ENCODE measurements at places on chromosomes 6 and 20.

DNA sequence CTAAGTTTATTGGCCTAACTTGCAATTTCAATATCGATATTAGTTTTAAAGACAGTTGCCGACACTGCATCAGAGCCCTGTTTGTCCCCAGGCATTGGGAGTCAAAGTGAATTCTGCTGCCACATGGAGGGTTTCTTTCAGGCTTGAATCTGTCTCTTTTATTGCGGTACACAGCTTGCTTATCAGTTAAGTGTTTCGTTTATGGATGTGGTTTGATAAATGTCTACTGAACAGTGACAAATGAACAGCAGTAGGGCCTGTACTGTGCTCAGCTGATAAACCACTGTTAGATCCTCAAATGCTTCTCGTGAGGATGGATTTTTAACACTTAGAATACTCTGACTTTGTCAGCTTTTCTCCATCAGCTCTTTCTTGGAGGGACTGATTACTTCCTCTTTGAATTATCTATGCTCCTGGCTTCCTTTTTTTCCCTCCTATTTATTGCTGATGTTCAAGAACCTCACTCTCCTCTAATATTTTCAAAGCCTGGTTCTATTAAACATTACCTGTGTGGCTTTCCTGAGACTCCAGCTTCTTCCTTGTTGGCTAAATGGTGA, 240.8 kb downstream of the PLCB1 start:
- no peak for DNase-seq

DNA sequence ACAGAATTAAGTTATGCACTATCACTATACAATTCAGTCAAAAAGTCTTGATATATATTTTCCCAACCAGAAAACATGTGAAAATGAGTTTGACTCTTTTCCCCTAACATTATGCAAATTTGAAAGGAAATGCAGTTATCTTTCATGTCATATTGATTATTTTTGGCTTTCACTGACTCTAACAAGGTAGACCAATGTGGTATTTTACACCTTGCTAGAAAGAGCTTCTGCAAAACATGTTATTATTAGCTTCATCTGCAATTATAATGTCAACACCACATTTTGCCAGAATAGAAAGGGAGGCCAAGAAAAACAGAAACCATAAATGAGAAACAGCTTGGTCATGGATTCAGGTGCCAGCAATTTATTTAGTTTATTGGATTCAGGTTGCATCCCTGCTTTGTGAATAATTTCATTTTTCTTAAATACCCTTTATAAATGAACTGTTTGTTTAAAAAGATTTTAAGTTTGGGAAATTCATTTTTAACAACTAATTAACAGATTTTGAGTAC, 226.1 kb upstream of the GJE1 start:
- DNase-seq, result no peak

GRCh38 chr6:101391772-101392585, 1.5 kb upstream of the GRIK2 start:
- DNase-seq, result no peak

DNA sequence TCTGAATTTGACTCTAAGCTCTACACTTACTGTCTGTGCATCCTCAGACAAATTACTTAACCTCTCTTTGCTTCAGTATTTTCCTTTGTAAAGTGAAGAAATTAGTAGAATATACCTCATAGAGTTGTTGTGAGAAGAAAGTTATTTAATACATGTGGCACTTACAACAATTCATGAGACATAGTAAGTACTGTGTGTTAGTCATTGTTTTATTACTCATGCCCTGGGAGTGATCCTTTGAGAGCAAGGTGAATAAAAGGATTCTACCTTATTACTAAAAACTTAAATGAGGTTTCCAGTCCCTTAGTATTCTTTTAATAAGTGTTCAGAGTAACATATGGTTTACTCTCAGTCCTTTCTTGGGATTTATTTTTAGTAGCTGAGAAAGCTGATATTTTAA, 233.6 kb upstream of the MAP3K7 start:
- DNase-seq, result no peak

DNA sequence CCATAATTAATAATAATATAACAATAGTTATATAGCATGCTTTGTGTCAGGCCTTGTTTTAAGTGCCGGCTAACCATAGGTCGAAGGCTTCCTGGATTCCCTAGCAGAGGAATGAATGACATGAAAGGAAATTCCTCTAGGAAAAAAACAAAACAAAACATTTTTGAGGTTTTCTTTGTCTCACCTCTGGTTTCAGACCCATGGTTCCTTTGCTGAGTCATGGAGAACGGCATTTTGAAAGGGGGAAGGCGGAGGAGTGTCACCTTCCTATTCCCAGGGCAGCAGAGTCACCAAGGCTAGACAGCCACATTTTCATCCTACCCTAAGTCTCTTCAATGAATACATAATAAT, 25.3 kb upstream of the CCND3 start:
- no peak for DNase-seq

DNA sequence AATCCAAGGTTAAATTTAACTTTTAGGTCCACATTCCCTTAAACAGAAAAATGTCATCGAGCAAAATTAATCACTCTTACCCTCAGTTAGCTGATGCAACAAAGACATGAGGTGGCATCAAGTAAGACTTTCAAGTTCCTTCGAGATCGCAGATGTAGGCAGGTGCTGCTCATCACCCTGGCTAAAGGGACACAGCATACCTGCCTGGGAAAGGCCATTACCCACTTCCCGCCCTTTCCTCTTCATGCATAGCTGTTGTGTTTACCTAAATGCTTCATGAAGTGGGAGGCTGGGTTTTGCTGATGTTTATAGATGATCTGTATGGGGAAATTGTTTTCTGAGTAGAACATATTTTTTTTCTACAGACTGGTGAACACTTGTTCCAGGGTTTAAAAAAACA, 67.7 kb downstream of the GFRA4 start:
- no peak for DNase-seq

- DNase-seq, result no peak
These were observed 7.5 kb downstream of the KIF25 start for GRCh38 chr6:168004945-168005344.

GRCh38 chr6:44504301-44504791, 116.8 kb downstream of the CDC5L start:
- DNase-seq, result no peak

DNA sequence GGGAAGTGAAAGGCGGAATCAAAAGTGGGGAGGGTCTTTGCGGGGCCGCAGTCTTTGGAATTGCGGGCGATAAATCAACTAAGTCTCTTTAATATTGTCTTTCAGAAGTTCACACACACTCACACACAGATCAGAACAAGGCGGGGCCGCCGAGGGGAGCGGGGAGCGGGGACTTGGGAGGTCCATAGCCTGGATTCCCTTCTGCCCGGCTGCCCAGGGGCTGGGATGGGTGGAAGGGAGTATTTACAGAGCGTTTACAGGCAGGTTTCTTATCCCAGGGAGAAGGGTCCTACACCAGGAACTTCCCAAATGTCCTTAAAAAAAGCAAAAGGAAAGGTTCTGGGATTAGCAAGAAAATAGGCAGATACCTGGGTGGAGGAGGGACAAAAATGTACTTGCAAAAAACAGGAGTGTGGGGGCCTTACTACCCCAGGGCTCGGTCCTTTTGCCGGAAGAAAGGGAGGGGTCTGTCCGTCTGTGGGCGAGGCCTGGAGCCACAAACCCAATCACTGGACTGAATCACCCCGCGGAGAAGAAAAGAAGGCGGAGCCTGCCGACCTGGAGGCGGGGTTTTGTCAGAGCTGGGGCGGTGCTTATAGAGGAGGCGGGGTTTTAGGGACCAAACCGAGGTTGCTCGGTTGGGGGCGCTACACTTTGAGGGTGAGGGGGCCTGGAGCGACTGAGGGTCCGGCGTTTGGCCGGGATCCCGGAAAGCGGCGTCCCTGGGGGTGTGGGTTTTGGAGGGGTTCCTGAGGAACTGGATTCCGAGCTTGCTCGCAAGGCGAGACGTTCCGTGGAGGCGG, 3.2 kb downstream of the PRRT1 start:
- peak; percentile 47 for DNase-seq

- no peak for DNase-seq
These were observed 77.5 kb downstream of the FKBP5 start for GRCh38 chr6:35611240-35611639.

- no peak for DNase-seq
These were observed 104.0 kb downstream of the TFAP2A start for GRCh38 chr6:10310826-10311225.

- no peak for DNase-seq
These were observed 448.6 kb downstream of the GJA1 start for GRCh38 chr6:121884091-121884490.

GRCh38 chr6:16338577-16339264, 100.3 kb downstream of the GMPR start:
- DNase-seq, result no peak

DNA sequence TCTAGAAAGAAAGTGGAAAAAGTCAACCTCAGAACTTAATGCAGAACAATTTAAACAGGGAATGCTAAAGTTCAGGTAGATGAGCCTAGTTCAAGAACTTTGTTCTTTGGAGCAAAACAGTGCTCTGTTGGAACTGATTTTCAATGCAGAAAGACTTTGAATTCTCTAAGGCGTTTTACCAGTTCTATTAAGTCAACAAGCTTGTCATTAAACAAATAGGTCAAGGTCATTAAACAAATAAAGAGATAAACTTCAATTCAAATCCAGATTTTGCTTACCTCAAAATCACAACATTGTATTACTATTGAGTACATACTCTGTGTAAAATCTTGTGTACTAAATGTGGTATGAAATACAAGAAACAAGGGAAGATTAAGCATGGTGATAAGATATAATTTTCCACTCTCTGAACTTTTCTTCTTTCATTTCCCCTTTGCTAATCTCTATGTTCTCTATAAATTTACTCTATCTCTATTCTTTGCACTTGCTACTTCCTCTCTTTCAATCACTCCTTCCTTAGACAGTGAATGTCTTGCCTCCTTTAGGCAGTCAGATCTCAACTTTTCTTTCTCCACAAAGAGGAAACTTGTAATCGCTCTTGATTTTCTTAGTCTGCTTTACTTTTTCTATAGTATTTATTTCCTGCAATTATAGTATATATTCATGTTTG, 160.8 kb upstream of the KHDRBS2 start:
- DNase-seq, result no peak

- DNase-seq, result no peak
These were observed 168.5 kb upstream of the AKAP12 start for GRCh38 chr6:151071295-151071694.

- DNase-seq, result no peak
These were observed 187.9 kb upstream of the ARID1B start for GRCh38 chr6:156589281-156589680.

- DNase-seq, result no peak
These were observed 12.7 kb downstream of the STXBP5 start for GRCh38 chr6:147216915-147217314.

- DNase-seq, result no peak
These were observed 1.8 kb downstream of the HSPA12B start for GRCh38 chr20:3734111-3734843.

DNA sequence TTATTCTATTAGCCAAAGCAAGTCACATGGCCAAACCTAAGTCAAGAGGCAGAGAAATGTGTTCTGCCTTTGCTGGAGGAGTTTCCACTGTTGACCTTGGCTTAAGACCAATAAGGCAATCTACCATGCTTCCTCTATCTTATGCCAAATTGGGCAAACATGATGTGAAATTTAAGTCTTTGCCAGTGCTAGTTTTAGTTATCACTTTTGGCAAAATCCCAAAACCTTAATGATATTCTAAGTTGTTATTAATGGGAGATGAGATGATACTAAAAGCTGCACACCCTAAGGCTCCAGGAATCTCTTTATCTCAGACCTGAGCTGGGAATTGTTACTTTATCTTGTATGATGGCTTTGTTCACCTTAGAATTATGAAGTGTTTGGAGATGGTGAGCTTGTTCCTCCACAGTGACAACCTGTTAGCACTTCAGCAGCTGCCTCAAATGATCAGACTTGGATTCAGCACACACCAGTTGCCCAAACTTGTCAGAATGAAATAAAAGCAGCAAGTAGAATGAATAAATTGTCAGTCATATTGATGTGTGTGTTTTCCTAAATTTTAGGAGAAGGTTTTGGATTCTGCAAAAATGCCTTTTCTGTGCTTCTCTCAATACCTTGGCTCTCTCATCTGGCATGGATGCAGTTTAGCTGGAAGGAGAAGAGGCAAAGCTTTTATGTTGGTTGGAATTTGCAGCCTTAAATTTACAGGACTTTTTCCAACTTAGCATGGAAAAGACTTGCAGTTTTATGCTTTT, 49.3 kb downstream of the RIN2 start:
- no peak for DNase-seq

DNA sequence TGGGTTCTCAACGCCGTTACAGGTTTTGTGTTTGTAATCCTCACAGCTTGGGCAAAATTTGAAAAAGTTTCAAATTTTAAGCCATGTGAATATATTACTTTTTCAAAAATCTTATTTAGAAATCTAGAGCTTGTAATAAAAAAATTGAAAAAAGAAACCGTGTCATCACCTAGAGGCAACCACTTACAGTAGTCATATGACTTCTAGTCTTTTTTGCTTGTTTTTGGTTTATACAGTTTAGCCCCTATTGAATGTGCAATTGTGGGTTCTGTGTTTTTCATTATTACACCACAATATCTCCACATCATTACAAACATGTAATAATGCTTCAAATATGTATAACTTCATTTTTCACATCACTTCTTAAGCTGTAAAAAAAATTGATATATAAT, 888 bp downstream of the DYNLRB1 start:
- no peak for DNase-seq

- no peak for DNase-seq
These were observed 341.8 kb downstream of the SYNE1 start for GRCh38 chr6:152295346-152295745.

DNA sequence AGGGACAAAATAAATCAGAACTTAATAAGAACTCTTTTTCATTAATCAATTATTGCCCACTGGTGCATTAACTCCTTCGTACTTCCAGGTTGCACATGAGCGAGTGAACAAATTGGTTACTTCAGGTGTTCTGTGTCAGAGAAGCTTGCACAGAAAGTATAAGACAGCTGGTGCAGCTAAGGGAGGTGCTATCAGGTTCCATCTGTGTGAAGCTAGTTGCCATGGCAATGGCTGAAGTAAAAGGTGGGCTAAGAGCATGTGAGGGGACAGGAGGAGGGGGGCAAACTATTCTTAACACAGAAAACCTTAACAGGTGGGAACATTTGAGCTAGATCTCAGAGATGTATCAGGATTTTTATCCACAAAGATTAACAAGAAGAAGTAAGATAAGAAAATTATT, 81.6 kb downstream of the MANEA start:
- no peak for DNase-seq

DNA sequence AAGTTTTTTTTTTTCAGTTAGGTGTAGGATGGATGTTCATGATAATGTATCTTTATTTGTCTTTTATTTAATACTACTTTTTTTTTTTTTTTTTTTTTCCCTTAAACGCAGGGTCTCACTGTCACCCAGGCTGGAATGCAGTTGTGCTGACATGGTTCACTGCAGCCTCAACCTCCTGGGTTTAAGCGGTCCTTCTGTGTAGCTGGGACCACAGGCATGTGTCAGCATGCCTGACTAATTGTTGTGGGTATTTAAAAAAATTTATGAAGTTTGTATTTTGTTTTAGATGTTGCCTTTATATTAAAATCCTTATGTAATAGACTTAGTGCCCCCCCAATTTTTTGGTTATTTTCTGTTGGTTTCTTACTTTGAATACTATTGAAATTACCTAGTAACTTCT, 42.6 kb downstream of the NCOA3 start:
- no peak for DNase-seq

Measured in stimulated activated CD8-positive, alpha-beta memory T cell treated with anti-CD3 and anti-CD28 coated beads, Interleukin-12 subunit alpha, Interleukin-12 subunit beta, amount 100 ng/mL, for 1 hour (primary cell).